Stimulated activated CD4-positive, alpha-beta T cell treated with anti-CD3 and anti-CD28 coated beads, Interleukin-12 subunit alpha, Interleukin-12 subunit beta, amount 100 ng/mL, for 48 hours (primary cell): ENCODE measurements at places on chromosomes 4 and X.

- DNase-seq: no peak
Observed at GRCh38 chrX:116318672-116319071, 117.7 kb upstream of the SLC6A14 start.

DNA sequence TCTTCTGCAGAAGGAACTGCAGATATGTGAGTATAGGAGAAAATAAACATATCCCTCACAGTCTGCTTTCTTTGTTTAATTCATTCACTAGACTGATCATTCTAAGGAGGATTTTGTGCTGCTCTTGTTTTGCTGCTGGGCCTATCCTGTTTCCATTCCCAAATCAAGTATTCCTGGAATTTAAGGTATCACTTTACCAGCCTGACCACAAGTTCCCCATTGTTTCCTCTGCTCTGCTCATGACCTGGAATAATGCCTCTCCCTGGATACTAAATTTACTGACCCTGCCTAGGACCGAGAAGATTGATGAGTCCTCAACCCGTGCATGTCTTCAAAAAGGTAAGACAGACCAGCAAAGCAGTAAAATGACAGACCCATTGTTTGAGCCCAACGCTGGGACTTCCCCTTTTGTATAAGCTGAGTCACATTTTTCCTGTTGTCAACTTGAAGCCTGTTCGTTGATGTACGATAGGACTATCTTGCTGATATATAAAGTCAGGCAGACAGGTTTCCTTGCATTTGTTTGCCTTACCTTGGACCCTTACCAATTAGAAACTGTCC, 85.5 kb upstream of the TET2 start:
- DNase-seq: peak; percentile 45

GRCh38 chr4:97197106-97197505, 946.2 kb downstream of the STPG2 start:
- no peak for DNase-seq

DNA sequence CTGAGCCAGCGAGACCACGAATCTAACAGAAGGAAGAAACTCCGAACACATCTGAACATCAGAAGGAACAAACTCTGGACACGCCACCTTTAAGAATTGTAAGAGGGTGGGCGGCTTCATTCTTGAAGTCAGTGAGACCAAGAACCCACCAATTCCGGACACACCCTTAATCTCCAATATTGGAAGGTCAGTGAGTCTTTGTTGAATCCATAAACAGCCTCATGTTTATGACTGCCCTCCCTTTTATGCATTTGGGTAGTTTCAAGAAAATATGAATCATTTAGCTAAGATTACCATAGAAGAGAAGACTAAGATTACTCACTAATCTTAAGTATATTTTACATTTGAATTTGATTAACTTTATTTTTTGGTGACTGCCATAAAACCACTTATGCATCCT, 48.5 kb downstream of the VCX2 start:
- no peak for DNase-seq

GRCh38 chr4:58679886-58680285, 1569.7 kb upstream of the IGFBP7 start:
- DNase-seq: no peak

DNA sequence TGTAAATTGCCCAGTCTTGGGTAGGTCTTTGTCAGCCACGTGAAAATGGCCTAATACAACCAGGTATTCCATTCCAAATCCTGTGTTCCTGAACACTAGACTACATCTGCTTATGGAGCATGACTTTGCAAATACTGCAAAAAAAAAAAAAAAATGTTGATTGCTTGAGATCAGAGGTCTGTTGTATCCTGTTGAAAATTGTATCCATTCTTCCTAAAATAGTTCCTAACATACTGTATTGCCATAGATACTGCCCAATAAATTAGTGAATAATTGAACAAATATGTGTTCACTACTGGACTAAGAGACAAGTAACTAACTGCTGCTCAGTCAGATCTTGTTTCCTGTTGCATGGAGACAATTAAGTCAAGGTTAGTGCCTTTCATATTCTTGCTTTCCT, 164.3 kb upstream of the PABPC4L start:
- no peak for DNase-seq
